Anterior cingulate cortex (tissue), 58 donors: ENCODE measurements at places on chromosomes 7 and 10.

GRCh38 chr10:77493239-77493806 is 144.3 kb downstream of the KCNMA1 start:
- DNase-seq: no peak

DNA sequence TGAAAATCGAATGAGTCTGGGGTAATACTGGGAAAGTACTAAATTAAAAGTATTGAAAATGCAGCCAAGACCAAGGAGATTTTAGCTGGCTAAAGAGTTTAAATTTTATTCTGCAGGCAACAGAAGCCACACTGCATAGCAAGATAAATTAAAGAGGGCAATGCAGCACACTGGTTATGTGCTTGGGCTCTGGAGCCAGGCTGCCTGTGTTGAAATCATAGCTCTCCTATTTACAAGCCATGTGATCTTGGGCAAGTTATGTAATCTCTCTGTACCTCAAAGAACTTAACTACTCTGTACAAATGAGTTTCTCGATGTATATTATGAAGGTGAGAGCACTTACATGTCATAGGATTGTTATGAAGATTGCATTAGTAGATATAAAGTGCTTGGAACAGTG is 9.9 kb downstream of the SLC25A13 start:
- DNase-seq: no peak

GRCh38 chr7:41478187-41478586 is 224.7 kb downstream of the INHBA start:
- DNase-seq: no peak

DNA sequence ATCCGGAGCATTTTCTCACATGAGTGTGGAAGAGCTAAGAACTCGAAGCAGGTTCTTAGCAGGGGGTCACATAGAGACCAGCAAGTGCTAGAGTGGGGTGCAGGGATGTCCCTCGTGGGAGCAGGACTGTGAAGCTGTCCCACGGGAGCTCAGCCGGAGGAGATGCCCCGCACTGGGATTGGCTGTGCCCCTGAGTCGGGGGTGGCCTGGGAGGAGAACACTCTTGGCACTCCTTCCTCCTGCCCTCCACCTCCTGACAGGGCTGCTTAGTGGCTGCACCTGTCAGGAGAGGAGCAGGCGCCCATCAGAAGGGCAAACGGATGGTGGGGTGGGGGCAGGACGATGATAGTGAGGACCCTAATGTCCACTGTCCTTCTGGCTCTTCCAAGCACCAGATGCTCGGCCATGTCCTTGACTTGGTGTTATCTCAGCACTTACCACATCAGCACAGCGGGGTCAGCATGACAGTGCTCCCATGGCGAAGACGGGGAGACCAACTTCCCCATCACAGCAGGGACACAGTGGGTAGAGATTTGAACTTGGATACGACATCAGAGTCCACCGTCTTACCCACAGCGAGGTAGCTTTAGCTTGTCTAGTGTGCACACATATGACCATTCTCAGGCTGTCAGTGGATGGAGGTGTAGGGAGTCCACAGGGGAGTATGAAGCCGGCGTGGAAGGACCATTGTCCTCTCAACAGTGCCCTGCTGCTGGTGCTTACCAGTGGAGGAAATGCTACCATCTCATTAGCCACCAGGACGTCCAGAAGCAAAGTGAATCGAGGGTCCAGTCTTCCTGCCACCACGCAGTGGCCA is 142.5 kb upstream of the SHH start:
- DNase-seq: no peak

- DNase-seq: no peak
These were observed 34.3 kb upstream of the PHF14 start for GRCh38 chr7:10939237-10939910.

- DNase-seq: no peak
These were observed 5.0 kb downstream of the MXI1 start for GRCh38 chr10:110212119-110213006.

DNA sequence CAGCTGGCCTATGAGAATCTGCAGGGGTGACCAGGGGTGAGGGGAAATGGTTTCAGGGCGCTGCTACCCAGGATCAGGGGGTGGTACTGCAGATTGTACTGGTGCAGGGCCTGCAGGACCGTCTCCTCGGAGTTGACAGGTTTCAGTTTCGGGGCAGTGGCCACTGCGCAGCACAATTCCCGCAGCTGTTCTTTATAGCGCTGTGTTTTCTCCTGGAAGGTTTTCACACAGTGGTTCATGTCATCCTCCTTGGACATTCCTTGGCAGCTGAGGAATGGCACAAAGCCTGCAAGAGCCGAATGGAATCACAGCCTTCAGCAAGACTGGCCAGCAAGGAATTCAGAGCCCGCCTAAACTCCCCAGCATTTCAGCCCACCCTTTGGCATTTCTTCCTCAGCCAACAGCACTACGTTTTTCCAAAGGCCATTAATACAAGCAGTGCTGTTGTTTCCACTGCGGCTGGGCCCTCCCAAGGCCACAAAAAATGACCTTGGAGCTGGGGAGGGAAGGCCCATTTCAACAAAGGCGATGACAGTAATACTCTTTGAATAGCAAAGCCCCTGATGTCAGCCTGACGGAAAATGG is 44.9 kb downstream of the PNLIPRP2 start:
- DNase-seq: no peak

DNA sequence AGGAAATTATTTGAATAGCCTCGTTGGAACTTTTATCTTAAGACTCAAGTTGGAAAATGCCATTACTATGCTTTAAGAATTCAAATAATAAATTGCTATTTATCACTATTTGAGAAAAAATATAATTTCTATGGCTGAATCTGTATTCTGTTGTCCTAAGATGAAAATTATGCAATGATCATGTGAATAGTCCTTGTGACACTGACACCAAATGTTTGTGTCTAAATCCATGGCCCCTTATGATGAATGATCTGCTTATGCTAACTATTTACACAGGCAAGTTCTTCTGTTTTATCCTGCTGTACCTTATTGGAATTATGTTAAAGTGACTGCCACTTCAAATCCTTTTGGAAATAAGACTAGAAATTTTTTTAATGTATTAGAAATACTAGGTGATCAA is 208.7 kb downstream of the DOCK4 start:
- DNase-seq: no peak

DNA sequence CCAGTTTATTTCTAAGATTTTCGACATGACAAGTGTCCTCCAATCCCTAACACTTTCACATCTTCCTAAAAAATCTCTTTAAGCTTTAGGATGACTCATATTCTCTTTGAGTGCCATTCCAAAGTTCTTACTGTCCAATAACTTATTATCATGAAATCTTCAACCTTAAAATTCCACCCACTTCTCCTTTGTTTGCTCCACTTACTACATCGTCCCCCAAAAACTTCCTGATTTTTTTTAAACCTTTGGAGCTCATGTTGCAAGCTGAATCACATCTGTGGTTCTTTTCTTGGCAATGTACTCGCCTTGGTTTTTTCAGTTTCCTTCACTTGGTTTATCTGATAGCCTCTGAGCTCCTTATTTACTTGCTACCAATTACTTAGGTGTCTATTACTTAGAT is 39.2 kb upstream of the JCAD start:
- no peak for DNase-seq

DNA sequence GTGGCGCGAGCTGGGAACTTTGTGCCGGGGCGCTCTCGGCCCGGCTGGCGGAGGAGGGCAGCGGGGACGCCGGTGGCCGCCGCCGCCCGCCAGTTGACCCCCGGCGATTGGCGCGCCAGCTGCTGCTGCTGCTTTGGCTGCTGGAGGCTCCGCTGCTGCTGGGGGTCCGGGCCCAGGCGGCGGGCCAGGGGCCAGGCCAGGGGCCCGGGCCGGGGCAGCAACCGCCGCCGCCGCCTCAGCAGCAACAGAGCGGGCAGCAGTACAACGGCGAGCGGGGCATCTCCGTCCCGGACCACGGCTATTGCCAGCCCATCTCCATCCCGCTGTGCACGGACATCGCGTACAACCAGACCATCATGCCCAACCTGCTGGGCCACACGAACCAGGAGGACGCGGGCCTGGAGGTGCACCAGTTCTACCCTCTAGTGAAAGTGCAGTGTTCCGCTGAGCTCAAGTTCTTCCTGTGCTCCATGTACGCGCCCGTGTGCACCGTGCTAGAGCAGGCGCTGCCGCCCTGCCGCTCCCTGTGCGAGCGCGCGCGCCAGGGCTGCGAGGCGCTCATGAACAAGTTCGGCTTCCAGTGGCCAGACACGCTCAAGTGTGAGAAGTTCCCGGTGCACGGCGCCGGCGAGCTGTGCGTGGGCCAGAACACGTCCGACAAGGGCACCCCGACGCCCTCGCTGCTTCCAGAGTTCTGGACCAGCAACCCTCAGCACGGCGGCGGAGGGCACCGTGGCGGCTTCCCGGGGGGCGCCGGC is 870 bp downstream of the FZD1 start:
- peak; percentile 40 for DNase-seq

DNA sequence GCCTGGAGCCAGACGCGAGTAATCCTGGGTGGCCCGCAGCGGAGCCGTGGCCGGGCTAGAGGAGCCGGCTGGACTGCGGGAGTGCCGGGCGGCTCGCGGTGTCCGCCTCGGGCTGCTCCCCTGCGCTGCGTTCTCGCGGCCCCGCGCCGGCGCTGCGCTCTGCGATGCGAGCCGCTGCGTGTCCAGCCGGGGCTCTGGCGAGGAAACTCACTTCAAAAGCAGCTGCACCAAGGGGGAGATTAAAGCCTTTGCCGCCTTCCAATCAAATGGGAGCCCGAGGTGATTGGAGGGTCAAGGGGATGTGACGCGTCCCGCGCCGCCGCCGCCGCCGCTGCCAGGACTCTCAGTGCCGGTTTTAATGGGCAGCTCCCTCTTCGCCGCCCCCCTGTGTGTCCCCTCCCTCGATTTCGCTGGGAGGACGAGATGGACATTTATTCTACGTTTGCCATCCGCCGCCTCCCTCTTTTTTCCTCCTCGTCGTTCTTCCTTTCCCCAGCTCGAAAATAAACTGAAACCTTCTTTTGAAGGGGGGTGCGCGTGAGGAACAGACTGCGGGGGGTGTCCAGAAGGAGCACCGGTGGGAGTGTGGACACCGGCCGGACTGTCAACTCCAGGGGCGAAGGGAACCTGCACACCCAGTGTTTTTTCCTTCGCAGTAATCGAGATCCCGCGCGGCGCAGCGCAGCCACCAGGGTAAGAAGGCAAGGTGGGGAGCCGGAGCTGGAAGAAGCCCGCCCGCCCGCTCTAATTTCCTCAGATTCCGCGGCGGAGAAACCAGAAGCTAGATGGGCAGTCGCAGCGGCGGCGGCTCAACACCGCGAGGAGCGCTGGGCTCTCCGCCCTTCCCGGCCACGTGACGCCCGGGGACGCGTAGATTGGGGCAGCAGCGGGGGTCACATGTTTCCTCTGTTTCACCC is at the start of gene ZNF503:
Gene ZNF503 (minus strand): TSS at position 196 of the 917 bp plus-strand sequence. CDS start 345 bp downstream, outside the sequence.
- peak; percentile 89 for DNase-seq

GRCh38 chr10:125773687-125774543 is 1.7 kb downstream of the MMP21 start:
- DNase-seq: no peak

- peak; percentile 30 for DNase-seq
These were observed 14.4 kb downstream of the STK32C start for GRCh38 chr10:132293201-132293812.

DNA sequence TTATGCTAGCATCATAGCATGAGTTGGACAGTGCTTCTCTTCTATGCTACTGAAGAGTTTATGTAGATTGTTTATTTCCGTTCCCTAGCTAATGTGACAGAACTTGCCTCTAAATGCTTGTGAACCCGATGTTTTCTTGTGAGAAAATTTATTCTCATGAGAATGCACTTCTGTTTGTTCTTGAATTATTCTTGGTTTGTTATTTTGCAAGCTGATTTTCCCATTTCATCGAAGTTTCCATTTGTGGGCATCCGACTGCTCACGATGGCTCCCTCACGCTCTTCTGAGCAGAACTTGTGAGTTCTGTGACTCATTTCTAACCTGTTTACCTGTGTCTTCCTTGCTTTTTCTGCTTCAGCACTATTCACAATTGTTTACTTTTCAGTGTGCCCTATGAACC is 59.9 kb downstream of the WDFY4 start:
- no peak for DNase-seq

GRCh38 chr7:127253281-127254162 is 781 bp upstream of the GRM8 start:
- peak; percentile 52 for DNase-seq

DNA sequence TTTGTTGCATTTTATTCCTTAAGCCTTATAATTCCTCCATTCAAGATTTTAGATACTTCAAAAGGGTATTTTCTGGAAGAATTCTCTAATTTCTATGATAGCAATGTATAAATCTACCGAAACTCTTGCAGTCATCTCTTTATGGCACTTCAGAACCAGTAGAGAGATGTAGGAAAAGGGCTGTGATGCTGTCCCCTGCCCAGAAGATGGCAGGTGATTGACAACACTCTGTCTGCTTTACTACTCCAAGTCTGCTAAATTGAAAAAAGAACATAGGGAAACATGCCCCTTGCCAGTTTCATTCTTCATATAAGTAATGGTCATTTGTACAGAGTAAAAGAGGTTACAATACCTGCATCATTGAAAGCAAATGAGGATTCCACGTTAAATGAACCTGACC is 5.1 kb downstream of the TCTN3 start:
- no peak for DNase-seq

GRCh38 chr7:124672011-124672410 is 93.6 kb downstream of the GPR37 start:
- no peak for DNase-seq

DNA sequence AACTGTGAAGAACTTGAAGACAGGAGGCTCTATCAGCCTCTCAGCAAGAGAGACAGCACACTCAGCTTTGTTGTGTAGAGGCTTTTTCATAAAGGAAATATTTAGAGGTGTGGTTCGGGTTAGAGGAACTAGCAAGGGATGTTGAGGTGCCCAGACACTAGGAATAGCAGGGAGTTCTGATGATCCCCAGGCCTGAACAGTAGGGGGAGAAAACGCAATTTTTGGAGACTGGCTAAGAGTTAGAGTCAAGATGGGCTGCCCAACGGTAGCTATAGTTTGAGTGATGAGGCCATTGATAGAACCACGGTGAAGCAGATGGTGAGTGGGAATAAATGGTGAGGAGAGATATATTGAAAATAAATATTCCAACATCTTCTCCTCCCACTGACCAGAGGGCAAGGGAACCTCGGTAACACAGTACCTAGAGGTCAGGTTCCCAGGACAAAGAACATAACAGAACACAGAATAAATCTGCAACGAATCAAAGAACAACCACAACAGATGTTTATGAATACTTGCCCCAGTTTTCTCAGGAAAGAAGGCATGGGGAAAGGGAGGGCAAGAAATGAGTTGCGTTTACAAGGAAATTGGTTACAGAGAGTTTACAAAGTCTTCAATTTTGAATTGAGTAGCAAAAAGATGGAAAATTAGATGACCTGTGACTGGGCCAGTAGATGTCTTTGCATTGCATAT is 24.2 kb upstream of the BPGM start:
- DNase-seq: no peak

DNA sequence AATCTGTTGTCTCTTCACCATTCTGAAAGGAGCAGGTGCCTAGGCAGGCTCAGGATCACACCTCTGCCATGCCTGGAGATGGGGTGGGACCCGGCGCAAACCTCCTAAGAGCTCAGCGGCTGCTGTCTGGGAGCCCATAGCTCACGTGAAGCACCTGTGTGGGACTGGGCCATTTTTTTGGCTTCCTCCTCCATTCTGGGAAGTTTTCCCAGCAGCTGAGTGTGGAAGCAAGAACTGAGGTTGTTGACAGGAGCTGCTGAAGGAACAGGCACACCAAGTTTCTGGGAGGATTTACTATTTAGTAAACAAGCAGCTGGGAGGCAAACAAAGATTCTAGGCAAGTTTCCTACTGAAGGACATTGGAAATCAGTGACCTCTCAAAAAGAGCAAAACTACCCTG is 77.3 kb downstream of the FAM13C start:
- DNase-seq: peak; percentile 48

GRCh38 chr7:117403737-117404136 is 23.6 kb downstream of the ASZ1 start:
- no peak for DNase-seq

GRCh38 chr10:129105266-129105665 is 361.8 kb upstream of the MGMT start:
- no peak for DNase-seq
